ENCODE measurements at places on chromosomes 1 and 21.

DNA sequence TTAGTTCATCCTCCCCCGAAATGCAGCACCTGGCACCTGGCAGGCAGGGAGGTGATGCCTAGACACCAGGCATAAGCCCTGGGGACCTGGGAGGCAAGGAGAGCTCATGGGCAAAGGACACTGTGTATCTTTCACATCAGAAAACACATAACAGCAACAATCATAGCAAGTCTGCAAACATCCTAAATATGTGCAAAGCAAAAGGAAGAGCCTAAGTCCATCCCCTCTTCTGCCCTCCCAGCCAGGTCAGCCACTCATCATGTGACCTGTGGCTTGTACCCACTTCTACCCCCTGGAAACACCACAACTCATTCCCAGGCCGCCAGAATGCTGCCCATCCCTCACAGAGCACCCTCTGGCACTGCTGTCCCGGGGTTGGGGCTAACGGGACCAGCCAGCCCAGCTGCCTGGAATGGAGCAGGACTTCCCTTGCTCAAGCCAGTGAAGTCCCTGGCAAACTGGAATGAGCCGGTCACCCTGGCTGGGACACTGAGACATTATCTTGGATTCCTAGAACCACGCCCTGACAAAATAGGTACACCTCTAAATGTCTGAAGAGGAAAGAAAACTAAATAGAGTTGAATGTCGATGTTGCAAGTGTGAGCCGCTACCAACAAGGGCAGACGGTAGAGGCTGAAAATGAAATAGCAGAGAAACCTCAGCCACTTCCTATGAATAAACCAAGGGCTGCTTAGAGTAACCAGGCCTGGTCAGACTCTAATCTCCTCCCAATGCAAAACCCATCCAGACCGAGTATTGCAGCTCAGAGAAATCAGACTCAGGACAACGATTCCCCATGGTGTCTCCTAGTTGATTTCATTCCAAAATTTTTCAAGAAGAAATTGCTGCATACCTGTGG is 29.4 kb downstream of the TMPRSS2 start:
- no peak for DNase-seq

GRCh38 chr1:98048244-98048643 is 127.4 kb upstream of the DPYD start:
- DNase-seq: peak; percentile 91

GRCh38 chr1:91889717-91890459 is 3.9 kb upstream of the TGFBR3 start:
- no peak for DNase-seq

GRCh38 chr1:152013664-152014237 is 20.1 kb upstream of the S100A10 start:
- peak; percentile 61 for DNase-seq

DNA sequence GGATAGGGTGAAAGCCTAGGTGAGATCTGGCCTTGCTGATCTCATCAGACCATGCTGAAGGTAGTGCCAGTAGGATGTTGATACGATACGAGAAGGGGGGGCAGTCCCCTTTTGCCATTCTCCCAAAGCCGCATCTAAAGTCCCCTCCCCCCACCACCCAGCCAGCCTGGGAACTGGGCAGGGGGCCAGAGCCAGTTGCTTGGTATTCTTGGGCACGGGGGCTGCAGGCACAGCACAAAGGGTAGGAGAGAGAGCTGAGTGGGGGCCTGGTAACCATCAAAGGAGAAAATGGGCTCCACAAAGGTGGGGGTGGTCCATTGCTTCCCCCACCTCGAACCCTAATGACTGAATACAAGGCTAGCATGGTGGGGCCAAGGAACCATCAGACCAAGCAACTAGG is 5.4 kb downstream of the PEA15 start:
- DNase-seq: no peak

DNA sequence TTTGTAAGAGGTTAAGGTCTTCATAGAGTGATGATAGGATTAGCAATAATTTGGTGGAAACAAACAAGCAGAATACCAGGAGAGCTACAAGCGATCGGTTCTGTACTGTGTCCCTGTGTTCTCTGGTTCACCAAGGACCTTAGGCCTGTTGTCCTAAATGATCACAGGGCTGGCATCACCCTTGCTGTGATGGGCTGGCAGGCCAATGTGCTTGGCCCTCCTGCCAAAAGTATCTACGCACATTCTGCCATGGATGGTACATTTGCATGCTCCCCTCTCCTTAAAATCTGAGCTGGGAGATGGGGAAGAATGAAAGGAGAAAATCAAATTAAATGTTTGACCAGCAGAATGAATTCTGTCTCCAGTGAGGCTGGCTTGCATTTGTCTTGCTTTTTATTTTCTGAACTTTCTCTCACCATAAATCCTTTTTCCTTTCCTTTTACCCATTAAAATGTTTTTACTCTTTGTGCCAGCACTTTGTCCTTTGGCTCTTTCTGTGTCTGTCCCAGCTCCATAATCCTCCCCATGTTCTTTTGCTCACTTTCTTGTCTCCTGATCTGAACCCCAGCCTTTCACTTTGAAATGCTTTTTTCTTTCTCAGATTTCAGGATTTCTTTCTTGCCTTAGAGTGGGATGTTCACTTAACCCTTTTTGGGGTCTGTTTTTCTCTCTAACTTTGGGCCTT is 51.7 kb downstream of the PBX1 start:
- no peak for DNase-seq
